Stimulated activated CD8-positive, alpha-beta memory T cell treated with anti-CD3 and anti-CD28 coated beads, Interleukin-4, amount 100 ng/mL, for 4 hours (primary cell): ENCODE measurements at places on chromosomes 6 and 20.

DNA sequence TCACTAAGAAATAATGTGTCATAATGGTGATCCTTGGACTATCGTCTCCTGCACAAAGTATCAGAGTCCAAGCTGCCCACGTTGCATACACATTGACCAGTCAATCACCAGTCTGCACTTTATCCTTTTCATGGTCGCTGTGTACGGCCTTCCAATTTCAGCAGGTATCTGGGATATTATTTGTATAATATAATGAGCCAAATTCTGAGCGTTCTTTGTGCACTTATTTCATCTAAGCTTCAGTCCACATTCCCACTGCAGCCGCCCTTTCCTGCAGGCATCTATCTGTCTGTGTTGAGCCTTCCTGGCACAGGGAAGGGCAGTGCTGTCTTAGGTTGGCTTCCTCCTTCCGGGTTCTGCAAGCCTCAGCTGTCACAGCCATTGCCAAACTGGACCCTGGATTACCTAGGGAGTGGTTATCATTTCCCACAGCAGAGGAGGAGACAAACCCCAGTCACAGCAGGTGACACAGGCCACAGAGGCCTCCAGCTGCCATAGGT, 174.3 kb downstream of the TTLL2 start:
- no peak for DNase-seq

- DNase-seq: no peak
Observed at GRCh38 chr20:17227219-17227575, 357 bp downstream of the PCSK2 start.

GRCh38 chr6:114785235-114786127, 442.7 kb upstream of the HS3ST5 start:
- no peak for DNase-seq

DNA sequence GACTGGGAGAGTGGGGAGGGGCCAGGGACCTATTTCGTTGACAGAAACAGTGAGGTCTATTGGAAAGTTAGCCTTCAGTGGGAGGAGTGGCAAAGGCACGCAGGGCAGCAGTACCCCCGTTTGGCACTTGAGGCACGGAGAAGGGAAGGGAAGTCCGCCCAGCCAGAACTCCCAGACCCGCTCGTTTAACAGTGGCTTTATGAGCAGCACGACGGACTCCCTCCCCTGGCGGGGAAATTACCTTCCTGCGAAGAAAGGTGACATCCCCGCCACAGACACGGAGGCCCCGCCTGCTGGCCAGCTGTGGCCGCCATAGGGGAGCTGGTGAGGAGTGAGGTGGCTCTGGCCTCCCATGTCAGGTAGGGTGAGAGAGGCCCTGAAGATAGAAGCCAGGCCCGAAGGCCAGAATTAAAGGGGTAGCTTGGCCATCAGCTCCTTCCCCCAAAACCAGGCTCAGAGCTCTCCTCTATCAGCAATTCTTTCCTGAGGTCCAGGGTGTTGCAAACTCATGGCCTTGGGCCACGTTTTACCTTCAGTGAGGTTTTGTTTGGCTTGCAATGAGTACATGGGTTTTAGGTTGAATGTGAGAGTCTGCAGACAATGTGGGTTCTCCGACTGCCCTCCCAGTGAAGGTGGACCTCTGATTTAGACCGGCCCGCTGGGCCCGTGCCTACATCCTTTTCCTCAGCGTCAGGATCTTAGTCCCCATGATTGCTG, 123.7 kb downstream of the MRPL14 start:
- no peak for DNase-seq

- no peak for DNase-seq
Observed at GRCh38 chr6:11833626-11834592, 55.3 kb upstream of the ADTRP start.

DNA sequence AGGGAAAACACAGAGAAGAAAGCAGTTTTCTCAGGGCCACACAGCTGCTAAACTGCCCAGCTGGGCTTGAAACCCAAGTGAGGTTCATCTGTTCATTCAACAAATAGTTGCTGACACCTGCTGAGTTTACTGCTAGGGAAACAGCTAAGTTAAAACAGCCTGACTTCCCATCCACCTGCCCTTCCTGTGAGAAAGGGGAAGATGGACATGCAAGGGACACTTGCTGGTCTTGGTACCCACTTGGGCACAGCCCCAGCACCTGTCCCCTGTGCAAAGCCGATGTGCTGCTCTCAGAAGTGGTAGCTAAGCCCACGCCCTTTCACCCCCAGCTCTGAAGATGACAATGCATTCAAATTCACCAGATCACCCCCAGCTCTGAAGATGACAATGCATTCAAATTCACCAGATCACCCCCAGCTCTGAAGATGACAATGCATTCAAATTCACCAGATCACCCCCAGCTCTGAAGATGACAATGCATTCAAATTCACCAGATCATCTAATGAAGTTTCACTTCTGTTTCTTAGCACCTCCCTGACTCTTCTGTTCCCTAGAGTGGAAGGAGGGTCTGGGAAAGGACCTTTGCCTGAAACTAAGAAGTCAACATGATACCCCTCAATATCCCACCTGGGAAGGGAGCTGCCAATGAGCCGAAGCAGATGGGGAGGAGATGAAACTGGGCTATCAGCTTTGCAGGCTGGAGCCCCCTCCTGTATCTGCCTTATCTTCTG, 46.0 kb upstream of the TOP1 start:
- DNase-seq: no peak

DNA sequence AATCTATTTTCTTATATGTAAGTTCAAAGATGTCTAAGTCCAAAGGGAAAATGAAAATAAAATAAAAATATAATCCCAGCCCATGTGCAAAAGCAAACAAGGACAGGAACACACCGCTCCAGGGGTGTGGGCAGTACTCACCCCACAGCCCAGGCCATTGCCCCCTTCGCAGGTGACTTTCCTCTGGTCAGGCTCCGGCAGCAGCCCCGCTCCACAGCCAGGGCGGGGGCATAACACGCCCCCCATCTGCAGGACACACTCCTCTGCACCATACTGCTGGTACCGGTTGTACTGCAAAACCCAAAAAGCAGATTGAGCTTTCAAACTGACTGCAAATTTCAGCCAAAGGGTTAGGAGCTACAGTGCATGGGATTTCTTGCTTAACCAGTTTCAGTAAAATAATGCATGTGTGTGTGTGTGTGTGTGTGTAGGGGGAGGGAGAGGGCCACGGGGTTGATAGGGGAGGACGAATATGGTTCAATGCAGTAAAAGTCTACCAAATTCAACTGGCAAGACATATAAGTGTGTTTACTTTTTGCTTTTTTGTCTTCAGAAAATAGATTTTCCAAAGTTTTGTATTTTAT, 274.9 kb upstream of the AGPAT4 start:
- DNase-seq: no peak

DNA sequence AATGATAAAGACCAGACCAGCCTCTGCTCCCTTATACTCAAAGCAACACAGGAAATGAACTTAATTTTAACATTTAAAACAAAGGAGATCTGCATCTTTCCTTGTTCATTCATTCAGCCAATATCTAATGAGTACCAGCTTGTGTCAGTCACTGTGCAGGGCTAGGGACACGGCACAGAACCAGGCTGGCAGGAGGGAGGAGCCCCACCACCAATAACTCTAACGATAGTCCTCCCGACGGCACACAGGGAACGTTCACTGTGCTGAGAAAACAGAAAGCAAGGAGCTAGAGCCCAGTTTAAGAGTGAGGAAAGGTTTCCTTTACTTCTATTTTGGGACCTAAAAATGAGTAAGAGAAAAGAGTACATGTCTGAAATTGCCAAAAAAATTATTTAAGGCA, 9.9 kb downstream of the ETV7 start:
- no peak for DNase-seq

- no peak for DNase-seq
Observed at GRCh38 chr6:132768051-132768517, 10.4 kb upstream of the VNN2 start.
